ENCODE measurements at places on chromosomes 13 and 19.

DNA sequence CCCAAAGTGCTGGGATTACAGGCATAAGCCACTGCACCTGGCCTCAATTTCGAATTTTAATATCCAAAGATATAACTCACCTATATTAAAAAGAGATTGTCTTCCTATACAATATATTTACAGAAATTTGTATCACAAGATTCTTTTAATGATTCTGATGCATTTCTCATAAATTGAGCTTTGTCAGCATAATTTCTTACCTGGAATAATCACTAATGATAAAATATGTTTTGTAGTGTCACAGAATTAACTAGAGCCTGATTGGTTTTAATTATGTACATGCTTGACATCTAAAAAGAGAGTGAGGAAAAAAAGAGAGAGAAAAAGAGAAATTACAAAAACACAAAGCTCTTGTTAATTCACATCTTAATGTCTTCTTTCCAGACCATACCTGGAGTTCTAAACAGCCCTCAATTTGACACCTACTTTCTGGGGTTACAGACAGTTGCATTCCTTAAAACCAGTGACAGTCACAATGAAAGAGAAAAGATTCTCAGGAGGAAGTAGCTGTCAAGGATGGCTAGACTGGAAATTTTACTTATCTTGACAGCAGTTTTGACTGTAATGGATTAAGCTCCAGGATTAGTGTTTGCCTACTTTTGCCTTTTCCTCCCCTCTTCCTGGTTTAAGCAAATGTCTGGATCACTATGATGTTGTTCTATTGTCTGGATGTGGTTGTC, 214.4 kb downstream of the SPRY2 start:
- no peak for DNase-seq

DNA sequence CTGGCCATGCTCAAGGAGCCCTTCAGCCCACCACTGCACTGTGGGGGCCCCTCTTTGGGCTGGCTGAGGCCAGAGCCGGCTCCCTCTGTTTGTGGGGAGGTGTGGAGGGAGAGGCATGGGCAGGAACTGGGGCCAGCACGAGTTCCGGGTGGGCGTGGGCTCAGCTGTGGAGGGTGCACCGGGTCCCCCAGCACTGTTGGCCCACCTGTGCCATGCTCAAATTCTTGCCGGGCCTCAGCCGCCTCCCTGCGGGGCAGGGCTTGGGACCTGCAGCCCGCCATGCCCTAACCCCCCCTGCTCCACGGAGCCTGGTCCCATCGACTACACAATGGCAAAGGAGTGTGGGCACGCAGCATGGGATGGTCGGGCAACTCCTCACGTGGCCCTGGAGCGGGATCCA, 38.8 kb upstream of the TNFRSF19 start:
- no peak for DNase-seq

DNA sequence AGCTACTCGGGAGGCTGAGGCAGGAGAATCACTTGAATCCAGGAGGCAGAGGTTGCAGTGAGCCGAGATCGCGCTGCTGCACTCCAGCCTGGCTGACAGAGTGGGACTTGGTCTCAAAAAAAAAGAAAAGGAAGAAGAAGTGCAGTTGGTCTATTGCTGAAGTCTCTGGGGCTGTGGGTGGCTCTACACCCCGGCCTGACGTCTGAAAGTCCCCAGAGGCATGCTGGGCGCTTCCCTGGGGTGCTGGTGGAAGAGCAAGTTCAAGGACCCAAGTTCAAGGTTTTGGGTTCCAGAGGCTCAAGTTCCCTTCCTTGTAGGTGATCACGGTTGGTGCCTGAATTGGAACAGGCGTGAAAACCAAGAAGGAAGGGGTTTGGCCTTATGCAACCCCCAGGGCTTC, 3.8 kb downstream of the HCN2 start:
- DNase-seq = no peak

GRCh38 chr13:31747291-31747690, 8.0 kb downstream of the RXFP2 start:
- DNase-seq = no peak

GRCh38 chr13:30431269-30431940, 9.1 kb downstream of the UBE2L5 start:
- DNase-seq = no peak

DNA sequence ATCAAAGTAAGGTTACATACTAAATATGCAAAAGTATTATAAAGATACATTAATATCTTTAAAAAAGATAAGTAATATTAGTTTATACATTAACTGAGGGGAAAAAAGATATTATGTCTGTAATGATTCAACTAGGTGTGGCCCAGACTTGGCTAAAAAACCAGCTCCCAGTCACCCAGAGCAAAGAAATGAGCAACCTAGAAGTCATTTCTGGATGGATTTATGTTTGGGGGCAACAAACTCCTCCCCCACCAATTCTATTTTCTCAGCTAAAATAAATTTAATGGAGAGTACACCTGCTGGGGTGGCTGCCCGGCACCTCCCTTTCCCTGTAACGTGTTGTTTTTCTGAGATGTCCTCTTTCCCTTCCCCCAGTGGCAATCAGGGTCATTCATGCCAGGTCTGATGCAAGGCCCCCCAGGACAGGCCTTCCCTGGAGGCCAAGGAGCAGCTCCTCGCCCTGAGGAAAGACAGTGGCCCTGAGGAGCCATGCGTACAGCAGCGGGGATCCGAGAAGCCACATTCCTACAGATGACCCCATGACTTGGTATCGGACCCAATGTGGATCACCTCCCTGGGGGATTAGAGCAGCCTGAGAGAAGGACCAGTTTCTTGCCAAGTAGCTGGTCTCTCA, 78.6 kb upstream of the DOCK9 start:
- no peak for DNase-seq

- no peak for DNase-seq
These were observed 181.1 kb upstream of the UBL3 start for GRCh38 chr13:30031488-30031887.

DNA sequence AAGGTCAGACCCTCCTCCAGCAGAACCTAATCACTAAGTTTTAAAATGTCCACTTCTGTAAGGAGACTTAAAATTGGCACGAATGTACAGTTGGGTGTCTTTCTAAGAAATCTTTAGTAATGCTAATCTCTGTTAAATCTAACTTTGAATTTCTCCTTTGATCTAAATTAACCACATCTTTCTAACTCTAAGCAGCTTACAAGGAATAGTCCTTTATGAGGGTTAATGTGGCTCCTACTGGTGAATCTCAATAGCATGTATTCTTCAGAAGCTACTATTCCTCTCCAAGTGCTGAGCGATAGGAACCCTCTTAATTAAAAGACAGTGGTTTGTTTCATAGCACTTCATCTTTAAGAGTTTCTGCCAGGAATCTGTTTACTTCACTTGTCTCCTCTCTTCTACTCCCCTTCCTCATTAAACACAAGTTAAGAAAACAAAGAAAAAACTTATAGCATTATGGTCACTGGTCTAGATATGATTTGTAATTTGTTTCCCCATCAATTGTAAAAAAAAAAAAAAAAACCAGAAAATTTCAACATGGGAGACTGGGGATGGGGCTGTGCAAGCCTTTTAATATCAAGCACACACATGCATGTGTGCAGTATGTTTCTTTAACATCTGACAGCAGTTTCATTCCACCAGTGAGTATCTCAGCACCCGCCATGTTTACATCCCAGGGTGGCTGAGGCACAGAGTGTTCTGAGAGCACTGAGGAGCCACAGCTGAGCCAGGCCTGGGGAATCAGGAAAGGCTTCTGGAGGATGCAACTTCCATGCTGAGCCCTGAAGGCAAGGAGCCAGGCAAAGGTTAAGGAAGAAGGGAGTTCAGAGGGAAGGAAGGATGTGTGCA, 57.7 kb downstream of the ATP7B start:
- DNase-seq = no peak

GRCh38 chr19:13212759-13213330, 62.6 kb downstream of the IER2 start:
- DNase-seq = peak; percentile 76

- DNase-seq = peak; percentile 85
These were observed 3.3 kb upstream of the RPL36 start for GRCh38 chr19:5686647-5687359.

- peak; percentile 66 for DNase-seq
These were observed 3.2 kb upstream of the MYCBP2 start for GRCh38 chr13:77329911-77330584.

GRCh38 chr13:27654059-27654458, 32.4 kb downstream of the POLR1D start:
- DNase-seq = no peak

DNA sequence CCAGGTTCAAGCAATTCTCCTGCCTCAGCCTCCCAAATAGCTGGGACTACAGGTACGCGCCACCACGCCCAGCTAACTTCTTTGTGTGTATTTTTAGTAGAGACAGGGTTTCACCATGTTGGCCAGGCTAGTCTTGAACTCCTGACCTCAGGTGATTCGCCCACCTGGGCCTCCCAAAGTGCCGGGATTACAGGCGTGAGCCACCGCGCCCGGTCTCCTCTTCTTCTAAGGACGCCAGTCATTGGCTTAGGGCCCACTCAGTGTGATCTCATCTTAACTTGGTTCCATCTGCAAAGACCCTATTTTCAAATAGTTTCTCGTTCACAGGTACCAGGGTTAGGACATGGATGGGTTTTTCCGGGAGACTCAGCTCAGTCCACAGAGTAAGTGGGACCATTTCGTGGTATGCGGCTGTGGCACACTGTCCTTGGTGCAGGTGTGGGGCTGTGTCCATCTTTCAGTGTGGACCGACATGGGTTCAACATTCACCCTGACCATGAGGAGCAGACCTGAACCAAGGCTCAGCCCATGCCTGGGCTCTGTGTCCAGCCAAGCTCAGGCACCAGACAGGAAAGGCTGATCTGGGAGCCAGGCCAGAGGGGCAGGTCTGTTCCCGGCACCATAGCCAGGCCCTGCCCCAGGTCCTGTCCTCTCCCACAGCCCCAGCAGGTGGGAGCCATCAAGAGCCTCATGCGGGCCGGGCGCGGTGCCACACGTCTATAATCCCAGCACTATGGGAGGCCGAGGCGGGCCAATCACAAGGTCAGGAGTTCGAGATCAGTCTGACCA, 2.8 kb upstream of the MKNK2 start:
- no peak for DNase-seq

- DNase-seq = no peak
These were observed 17.1 kb downstream of the SHISA7 start for GRCh38 chr19:55426042-55426441.

DNA sequence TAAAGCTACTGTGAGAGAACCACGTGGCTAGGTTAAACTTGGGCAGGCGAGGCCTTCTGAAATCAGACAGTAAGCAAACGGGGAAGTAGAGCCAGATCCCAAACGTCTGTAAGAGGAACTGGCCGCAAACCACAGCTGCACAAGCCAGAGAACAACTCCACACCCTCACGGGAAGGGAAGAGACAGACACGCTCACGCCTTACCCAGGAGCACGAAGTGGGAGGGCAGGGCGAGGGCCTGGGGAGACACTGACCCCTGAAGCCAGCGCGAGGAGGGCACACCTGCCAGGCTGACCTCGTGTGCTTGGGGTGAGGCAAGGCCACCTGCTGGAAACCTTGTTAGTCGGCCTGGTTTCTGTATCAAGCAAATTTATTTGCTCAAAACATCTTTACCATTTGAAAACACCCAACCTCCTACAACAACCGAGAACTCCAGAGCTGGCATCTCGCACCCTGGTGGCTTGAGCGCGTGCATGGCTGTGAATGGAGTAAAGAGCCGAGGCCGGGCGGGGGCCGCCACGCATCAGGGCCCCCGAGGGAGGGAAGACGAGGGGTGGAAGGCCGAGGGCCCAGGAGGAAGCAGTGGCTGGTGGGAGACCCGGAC, 7.3 kb downstream of the POLR2E start:
- DNase-seq = no peak

DNA sequence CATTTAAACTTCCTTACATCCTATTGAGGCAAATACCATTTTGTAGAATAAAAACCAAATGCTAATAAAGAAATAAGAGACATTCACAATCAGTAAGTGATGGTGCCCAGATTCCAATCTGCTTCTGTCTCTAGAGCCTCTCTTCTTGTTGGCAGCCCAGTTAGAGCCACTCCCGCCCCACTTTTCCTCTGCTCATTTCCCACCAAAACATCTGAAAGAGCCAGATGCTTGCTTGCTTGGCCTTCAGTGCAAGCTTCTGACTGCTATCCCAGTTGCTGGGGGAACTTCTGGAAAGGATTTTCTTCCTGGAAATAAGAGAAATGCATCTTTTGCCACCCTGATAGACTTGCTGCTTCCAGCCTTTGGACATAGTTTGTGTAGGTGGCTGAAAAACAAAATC, 12.9 kb downstream of the FRY start:
- DNase-seq = no peak

- DNase-seq = no peak
These were observed 123.5 kb downstream of the RXFP2 start for GRCh38 chr13:31862828-31863227.

DNA sequence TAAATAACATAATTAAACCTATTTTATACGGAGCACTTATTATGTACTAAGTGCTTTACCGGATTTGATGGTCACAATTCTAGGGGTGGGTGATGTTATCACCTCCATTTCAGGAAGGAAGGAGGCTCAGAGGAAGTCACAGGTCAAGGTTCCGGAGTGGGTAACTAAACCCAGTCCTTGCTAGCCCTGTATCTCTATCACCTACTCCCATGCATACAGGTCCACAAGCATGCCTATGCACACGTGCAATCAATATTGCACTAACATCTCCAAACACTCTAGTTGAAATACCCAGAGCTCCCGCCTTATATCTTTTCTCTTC, 17.8 kb upstream of the FOSB start:
- no peak for DNase-seq

- no peak for DNase-seq
These were observed 27.3 kb downstream of the PTPRS start for GRCh38 chr19:5313307-5313706.

DNA sequence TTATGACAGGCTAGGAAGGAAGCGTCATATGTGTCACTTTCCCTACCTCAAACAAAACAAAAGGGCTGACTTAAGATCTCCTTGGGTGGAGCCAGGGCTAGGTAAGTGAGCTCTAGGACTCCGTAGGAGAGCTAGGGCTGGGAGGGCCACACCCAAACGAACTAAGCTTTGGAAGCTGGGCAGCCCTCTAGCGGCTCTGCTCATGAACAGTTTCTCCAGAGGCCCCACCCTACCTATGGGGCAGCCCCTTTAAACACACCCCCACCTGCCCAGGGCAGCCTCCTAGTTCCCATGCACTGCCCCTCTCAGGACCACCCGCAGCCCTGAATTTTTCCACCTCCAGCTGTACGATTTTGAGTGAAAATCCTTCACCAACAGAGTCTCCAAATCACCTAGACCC, 3.5 kb downstream of the PEG3 start:
- DNase-seq = peak; percentile 12

- DNase-seq = no peak
These were observed 87.5 kb downstream of the ZMYM2 start for GRCh38 chr13:20045950-20046548.

GRCh38 chr13:46663206-46664037, 110.5 kb downstream of the LRCH1 start:
- DNase-seq = no peak

DNA sequence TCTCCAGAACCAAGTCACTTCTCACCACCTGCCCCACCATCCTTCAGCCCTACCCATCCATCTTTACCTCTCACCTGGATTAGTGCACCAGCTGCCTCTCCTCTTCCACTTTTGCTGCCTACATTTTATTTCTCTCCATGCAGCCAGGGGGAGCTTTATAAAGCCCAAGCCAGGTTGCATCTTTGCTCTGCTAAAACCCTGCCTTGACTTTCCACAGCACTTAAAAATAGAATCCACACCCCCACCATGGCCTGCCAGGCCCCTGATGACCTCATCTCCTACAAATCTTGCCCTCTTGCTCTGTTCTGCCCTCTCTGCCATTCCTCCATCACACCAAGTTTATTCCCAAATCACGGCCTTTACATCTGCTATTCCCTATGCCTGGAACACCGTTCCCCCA, 1.8 kb downstream of the HOOK2 start:
- no peak for DNase-seq

- peak; percentile 67 for DNase-seq
These were observed 9.8 kb downstream of the SIGLEC10 start for GRCh38 chr19:51407511-51408131.
